Glutamatergic neuron (in vitro differentiated cells): ENCODE measurements at places on chromosomes 16 and 17.

DNA sequence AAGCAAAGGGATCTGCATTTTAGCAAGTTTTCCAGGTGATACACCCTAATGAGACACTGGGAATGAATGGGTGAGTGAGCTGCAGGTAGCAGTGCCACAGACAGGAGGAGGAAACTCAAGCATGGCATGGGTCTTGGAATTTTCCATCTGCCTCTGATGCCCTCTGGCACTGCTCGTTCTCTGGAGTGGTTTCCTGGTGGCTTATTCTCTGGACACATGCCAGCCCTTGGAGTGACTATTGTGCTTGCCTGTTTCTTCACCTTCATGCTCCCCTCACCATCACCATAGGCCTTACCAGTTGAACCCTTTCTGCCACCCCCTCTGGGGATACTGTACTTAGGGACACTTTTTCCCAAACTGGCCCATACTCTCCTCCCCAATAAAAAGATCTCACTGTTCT is 1.6 kb downstream of the COASY start:
- no peak for DNase-seq

- DNase-seq = peak; percentile 60
Observed at GRCh38 chr16:88784074-88784855, 755 bp downstream of the PIEZO1 start.

GRCh38 chr16:21953541-21953902 is 361 bp downstream of the UQCRC2 start:
- DNase-seq = no peak

DNA sequence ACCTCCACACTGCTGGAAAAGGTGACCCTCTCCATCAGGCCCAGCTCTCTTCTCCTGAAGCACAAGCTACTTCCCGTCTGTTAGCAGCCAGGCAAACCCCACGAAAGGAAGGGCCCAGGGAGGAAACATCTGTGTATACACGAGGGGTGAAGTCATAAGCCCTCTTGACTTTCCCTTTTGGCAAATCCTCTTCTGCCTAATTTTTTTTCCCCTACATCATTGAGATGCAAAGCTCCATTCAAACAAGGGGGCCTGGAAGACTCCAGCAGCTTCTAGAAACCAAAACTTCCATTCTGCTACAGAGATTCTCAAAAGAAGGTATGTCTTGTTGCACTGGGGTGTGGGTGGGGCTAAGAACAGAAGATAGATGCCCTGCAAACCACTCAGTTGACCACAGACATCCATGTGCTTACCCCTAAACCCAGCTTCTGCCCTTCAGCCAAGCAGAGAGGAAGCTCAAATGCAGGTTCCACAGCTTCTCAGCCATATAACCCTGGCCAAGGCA is 145.6 kb upstream of the RCVRN start:
- DNase-seq = no peak

GRCh38 chr16:87855852-87856715 is 13.2 kb downstream of the SLC7A5 start:
- DNase-seq = peak; percentile 69

DNA sequence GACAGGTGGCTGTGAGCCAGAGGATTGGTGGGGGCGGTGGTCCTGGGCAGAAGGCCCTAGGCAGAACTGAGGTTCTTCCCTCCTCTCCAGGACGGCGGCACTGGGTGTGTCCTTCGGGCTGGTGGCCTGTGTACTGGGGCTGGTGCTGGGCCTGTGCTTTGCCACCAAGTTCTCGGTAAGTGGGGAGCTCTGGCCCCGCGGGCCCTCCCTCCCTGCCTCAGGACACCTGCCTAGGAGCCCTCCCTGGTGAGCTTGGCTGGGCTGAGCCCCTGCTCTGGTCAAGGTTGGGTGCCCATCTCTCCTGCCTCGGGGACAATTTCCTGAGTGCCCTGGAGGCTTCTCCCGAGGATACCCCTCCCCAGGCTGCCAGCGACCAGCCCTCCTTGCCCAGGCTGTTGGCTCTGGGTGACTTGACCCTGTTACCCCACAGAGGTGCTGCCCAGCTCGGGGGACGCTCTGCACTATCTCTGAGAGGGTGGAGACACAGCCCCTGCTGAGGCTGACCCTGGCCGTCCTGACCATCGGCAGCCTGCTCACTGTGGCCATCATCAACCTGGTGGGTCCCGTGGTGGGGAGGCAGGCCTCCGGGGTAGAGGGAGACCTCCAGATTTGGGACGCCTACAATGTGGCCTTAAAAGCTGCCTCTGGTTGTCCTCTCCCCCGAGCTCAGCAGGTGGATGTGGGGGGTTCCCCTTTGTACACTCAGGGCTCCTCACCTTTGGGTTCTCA is 42.0 kb downstream of the ADCY7 start:
- no peak for DNase-seq

DNA sequence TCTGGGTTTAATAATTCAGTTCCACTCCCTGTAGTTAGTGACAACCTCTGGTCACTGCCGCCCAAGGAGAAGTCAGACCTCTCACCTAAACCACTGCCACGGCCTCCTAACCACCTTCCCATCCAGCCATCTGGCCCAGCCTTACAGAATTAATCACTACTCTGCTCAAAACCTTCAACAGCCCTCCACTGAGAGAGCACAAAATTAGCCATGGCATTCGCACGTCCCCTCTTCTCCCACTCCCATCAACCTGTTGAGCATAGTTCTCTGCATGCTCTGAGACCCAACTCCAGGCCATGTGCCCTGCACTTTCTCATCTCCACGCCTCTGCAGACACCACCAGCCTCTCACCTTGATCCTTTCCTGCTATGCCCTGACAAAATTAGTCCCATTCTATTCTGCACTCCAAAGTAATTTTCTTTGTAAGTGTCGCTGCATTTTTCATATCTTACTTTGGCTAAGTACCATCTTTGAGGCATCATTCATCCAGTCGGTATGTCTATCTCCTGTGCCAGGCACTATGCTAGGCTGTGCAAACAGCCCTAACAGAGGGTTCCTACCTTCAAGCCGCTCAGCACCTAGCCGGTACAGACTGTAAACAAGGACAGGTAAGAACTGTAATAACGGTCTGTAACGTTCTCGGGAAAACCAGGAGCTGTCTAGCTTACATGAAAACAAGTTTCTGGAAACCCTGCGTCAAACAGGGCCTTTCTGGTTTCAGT is 963 bp downstream of the COPRS start:
- no peak for DNase-seq

- peak; percentile 55 for DNase-seq
Observed at GRCh38 chr17:43665084-43665936, 3.6 kb upstream of the MEOX1 start.

GRCh38 chr16:49513040-49513439 is 139.4 kb downstream of the C16orf78 start:
- DNase-seq = no peak

DNA sequence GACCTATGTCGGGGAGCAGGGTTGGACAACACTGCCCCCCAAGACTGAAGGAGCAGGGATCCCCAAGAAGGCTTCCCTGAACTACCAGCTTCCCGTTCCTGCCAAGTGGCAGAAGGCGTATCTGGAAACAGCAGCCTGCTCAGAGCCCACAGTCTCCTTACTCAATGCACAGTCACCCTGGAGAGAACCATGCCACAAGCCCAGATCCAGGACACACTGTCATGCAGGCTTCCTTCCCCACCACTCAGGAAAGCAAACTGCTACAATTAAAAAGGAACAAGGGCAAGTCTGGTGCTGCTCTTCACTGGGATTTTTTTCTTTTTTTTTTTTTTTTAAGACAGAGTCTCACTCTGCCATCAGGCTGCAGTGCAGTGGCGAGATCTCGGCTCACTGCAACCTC is 8.2 kb downstream of the WDR45B start:
- DNase-seq = no peak

DNA sequence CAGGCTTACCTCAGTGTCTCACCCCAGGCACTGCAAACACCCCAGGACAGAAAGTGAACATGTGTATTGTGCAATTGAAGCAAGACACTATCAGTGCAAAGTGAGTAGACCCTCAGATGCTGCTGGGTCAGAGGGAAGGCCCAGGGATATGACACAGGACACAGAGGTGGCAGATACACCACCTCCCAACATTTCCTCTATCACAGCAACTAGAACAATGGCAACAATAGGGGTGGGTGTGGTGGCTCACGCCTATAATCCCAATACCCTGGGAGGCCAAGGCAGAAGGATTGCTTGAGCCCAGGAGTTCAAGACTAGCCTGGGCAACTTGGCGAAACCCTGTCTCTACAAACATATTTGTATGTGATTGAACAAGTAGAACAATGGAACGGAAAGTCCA is 22.5 kb downstream of the MILR1 start:
- DNase-seq = no peak

DNA sequence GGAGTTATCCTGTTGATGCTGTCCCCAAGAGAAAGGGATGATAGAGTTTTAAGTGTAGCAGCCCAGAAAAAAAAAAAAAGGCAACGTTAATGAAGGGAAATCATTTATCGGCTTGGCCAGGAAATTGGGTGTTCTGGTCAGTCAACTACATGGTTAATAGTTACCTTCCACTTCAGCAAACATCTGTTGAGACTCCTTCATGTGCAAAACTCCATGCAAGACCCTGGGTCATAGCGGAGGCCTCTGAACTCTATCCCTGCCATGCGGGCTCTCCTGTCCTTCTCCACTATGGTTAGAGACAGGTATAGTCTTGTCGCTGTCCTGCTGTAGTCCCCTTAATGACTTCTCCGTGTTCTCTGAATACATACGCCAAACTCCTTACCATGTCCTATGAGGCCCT is 3.5 kb upstream of the LYRM9 start:
- DNase-seq = no peak

GRCh38 chr17:29190039-29190438 is 9.8 kb upstream of the MYO18A start:
- DNase-seq = no peak

DNA sequence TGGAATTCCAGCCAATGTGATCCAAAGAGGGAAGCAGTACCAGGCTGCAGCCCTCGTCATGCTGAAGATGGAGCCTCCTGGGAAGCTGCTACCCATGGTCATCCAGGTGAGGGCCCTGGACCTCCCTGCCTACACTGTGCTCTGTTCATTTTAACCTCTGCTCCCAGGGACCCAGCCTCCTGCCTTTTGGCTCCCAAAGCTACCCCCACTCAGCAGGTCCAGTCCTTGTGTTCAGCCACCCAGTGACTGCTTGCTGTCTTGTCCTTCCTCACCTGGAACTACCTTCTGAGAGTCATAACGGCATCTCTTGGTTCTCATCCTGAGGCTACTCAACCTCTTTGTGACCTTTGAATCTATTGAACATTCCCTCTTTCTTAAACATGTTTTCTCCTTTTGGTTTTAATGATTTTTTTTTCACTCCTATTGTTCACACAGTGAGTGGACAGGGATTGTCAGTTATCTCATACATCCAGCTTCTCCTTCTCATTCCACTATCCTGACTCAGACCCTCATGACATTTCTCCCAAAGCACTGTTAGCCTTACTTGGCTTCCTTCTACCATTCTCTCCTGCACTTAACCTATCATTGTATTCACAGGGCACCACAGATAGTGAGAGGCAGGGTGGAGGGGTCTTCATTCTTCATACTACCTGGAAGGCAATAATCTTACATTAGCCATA is 53.3 kb downstream of the GOSR1 start:
- no peak for DNase-seq

GRCh38 chr16:57233944-57234706 is 10.9 kb upstream of the ARL2BP start:
- DNase-seq = no peak

DNA sequence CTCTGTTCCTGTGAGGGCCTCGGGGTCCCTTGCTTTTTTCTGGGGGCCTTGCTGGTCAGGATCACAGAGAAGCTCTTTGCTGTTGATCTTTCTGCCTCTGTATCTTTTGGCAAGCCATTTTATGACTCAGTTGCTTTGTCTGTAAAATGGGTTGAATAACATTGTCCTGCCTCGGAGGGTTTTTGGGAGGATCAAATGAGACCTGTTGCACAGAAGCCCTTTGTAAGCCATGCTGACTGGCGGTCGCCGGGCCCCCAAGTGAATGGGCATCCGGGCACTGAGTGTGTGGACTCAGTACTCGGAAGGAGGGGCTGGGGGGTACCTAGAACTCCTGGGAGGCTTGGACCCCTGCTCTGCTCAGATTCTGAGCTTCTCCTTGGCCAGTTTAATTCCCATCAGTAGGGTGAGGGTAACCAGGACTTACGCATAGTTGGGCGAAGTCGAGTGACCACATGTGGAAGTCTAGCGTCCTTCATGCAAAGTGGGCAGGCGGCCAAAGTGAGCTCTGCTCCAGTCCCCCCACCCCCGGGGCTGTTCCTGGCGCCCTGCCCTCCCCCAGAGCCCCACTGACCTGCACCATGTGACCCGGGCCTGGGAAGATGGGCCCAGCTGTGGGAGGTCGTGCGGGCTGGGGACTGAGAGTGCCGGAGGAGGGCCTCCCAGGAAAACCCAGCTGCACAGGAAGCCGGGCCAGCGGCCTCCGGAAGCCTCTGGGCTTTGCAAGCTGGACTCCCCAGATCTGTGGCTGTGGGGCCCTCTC is 284.0 kb downstream of the SEC14L1 start:
- DNase-seq = no peak

- DNase-seq = no peak
Observed at GRCh38 chr17:62882878-62883277, 74.8 kb upstream of the MARCHF10 start.

DNA sequence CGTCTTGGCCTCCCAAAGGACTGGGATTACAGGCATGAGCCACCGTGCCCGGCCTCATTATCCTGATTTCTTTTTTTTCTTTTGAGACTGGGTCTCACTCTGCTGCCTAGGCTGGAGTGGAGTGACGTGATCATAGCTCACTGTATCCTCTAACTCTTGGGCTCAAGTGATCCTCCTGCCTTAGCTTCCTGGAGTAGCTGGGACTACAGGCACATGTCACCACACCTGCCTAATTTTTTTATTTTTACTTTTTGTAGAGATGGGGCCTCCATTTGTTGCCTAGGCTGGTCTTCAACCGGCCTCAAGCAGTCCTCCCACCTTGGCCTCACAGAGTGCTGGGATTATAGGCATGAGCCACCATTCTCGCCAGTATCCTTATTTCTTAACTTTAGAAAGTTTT is 3.5 kb downstream of the TENT4B start:
- no peak for DNase-seq

DNA sequence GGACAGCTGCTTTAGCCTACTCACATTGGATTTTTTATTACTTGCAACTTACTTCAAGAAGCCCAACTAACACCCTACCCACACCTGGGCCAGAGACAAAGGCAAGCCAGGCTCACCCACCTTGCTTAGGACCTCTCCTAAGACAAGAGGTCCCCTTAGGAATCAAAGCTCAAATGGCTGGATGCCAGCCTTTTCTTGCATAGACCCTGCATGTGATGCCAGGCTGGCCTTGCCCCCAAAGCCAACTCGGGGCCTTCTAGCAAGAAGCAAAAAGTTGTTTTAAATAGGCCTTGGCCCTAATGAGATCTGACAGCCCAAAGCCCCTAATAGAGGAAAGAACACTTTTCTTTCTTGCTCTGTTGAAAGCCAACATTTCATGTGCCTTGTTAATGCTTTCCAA is 20.7 kb downstream of the GPRC5B start:
- DNase-seq = no peak

GRCh38 chr17:28405632-28406472 is at the start of gene SLC46A1:
SLC46A1 (minus strand) TSS chr17:28406212; CDS start chr17:28406114, 98 bp downstream.
- DNase-seq = peak; percentile 67

GRCh38 chr17:39244016-39244599 is 18.4 kb upstream of the STAC2 start:
- DNase-seq = peak; percentile 46

- DNase-seq = no peak
Observed at GRCh38 chr17:17416007-17416399, 60.8 kb upstream of the MED9 start.
